NCI-H1436 (cell line): ENCODE measurements at places on chromosomes 6 and 20.

DNA sequence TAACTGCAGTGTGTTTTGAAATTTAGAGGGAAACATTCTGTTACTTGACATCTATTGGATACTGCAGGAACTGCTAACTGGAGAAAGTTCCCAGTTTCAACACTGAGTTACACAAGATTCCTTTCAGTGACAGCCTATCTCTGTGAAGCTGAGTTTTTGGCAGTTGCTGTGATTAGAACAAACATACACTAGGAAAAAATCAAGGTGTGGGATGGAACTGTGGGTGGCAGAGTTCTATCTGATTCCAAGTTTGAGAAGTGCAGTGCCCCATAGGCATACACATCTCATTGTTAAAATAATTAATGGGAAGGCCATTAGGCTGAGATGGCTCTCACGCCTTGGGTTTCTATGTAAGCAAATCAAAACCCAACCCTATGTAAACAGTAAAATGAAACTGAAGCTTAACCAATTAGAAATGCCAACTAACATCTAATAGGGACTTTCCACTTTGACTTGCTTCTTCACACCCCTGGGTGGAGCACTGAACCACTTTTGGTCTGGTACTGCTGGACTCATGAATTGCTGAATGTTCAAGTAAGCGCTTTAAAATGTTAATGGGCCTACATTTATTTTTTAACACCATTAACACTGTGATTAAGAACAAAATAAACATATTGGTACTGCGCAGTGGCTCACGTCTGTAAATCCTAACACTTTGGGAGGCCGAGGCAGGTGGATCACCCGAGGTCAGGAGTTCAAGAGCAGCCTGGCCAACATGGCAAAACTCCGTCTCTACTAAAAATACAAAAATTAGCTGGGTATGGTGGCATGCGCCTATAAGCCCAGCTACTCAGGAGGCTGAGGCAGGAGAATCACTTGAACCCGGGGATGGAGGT, 55.2 kb upstream of the TBC1D7 start:
- DNase-seq, result no peak

DNA sequence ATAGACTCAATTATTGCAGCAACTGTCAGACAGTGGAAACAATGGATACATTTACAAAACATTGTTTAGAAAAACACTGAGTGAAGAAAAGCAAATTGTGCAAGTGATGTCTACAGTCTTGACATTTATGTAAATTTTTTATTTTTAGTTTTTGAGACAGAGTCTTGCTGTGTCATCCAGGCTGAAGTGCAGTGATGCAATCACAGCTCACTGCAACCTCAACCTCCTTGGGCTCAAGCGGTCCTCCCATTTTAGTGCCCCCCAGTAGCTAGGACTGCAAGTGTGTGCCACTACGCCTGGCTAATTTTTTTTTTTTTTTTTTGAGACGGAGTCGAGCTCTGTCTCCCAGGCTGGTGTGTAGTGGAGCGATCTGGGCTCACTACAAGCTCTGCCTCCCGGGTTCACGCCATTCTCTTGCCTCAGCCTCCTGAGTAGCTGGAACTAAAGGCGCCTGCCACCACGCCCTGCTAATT, 9.7 kb downstream of the CNBD2 start:
- no peak for DNase-seq

- no peak for DNase-seq
Measured at GRCh38 chr6:131739136-131739535, 28.3 kb upstream of the CTAGE9 start.

DNA sequence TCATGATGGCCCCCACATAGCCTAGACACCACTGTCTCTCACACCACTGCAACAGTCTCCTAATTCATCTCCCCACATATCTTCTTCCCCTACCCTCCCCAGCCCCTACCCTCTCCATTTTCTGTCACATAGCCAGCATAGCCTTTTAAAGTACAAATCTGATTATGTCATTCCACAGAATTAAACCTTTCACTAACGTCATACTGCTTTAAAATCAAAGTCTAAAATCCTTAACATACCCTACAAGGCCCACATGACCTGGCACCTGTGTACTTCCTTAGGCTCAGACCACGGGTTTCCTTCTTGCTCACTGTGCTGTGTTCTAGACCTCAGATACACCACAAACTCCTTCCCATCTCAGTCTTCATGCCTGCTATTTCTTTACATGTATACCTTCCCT, 5.9 kb downstream of the OSTM1 start:
- DNase-seq, result no peak

- DNase-seq, result no peak
Measured at GRCh38 chr6:142015011-142015410, 117.7 kb upstream of the GJE1 start.

GRCh38 chr20:20482453-20482852, 114.5 kb downstream of the INSM1 start:
- no peak for DNase-seq

DNA sequence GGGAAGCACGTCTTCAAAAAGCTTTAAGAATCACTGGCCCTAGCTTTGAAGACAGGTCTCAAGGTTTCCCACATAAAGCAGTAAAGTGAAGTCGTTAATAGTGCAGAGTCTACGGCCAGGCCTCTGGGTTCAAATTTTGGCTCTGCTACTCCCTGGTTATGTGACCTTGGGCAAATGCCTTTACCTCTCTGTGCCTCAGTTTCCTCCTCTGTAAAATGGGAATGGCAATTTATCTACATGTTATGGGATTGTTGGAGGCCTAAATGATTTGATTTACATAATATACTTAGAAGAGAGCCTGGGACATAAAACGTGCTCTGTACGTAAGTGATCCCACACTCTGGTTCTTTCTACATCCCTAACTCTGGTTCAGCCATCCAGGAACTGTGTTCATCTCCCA, 32.1 kb downstream of the CPNE5 start:
- DNase-seq, result no peak

DNA sequence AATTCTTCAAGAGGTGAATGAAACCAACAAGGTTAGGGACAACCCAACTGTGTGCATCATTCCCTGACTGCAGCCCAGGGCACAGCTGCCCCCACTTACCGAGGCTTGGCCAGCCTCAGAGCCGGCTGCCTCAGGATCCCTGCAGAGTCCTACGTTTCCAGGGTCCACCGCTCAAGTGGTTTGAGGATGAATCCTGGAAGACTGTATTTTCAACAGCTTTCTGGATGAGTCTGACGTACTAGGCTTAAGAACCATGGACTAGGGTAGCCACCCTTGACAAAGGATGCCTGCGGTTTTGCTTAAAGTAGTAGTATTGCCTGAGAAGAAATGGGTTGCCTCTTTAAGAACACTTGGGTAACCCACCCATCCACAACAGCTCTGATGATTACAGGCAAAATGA, 101.4 kb downstream of the FOXC1 start:
- no peak for DNase-seq
